ENCODE measurements at places on chromosomes 6 and 20. TPM values are rescaled to one million over a fixed set of nuclear protein-coding genes. Genes with fewer than 3 reads are reported as not detected.

Gene CEBPB
- 264 TPM for total RNA-seq

Gene C6orf120
- total RNA-seq, result 21.4 TPM

Gene DPM1
- 21.1 TPM for total RNA-seq

Gene NOX3
- total RNA-seq, result not detected

- DNase-seq, result no peak
These were observed 150.1 kb downstream of the DTNBP1 start for GRCh38 chr6:15512721-15513120.

DNA sequence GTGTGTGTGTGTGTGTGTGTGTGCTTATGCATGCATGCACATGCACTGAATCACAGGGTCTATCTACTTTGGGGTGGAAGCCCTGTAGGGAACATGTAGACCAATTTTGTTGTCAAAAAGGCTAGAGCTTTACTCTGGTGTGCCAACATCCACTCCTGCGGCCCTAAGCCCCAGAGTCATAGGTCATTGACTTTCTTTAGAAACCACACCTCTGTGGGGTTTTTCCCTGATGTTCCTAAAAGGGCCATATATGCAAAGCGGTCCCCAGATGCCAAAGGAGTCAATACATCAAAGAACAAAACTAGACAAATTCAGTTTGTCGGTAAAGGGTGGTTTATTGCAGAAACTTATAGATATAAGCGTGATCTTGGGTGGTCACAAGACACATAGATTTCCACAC lies 29.8 kb upstream of the SLC2A12 start:
- DNase-seq, result no peak

DNA sequence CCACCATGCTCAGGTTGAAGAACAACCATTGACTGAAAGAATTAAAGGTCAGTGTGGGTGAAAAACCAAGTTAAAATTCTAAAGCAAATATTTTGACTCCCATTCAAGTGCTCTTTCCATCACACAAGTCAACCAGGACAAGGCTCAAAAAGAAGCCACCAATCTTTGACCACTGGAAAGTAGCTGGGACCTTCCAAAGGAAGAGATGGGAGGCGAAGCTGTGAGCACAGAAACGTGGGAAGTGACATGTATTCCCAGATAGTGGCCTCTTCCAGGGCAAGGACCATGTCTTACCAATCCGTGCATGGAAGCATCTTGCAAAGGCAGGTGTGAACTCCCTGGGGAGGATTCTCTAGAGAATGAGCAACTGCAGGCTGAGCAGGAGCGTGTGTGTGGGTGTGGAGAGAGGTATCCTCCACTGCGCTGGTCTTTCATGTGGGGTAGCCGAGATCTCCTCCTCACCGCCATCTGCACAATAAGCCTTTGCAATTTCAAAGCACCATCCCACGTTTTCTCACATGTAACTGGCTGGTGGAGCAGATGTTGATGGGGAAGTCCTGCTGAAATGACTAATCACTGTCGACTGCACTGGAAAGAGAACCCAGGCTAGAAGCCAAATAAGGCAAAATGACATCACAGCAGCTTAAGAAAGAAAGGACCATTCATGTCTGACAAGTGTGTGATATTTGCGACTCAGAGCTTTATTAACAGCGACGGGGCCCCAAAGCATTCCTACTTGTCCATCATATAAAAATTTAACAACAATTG lies 189.4 kb upstream of the RREB1 start:
- DNase-seq, result no peak

- no peak for DNase-seq
These were observed 138.4 kb upstream of the RNF24 start for GRCh38 chr20:4153661-4154238.

- DNase-seq, result no peak
These were observed 24.4 kb downstream of the SIRPD start for GRCh38 chr20:1533059-1533458.

DNA sequence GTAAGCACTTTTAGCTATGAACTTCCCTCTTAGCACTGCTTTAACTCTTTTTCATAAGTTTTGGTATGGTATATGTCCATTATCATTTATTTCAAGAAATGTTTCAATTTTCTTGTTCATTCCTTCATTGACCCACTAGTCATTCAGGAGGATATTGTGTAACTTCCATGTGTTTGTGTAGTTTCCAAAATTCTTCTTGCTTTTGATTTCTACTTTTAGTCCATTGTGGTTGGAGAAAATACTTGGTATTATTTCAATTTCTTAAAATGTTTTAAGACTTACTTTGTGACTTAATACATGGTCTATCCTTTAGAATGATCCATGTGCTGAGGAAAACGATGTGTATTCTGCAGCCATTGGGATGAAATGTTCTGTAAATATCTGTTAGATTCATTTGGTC lies 176.5 kb downstream of the CENPW start:
- no peak for DNase-seq

DNA sequence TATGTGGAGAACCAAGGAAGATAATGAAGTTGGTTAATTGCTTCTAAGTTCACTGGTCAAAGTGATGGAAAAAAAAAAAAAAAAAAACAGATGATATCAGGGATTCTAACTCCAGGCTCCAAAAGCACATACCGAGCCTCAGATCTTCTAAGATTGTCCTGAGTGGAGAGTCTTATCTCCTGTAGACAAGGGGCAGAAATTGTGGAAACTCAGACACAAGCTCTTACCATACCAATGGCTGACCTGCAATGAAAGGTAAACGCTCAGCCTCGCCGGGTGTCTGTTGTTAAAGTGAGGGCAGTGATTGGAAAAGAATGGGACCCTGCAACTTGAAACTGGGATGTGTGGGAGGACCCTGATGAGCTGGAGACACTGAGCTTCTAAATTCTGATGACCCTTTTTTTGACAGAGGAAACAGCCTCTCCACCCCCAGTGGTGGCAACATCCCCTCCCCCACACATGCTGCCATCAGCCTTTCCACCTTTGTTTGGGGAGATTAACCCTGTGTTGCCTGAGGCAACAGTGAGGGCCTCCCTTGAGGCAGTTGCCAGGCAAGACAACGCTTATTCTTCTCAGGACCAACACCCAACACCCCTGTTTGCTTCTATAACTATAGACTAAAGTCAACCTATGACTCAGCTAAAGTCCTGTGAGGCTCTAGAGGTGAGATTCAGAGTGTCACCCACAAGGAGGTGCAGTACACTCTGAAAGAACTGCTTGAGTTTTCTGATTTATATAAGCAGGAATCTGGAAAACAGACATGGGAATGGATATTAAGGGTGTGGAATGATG lies 154.0 kb downstream of the THBS2 start:
- DNase-seq, result no peak

Data from vagina (tissue), 2 donors.